NCI-H524 treated with DMSO at 0.1 percent for 48 hours (cell line): ENCODE measurements at places on chromosomes 7 and 10.

GRCh38 chr10:15719049-15719898 is 448 bp downstream of the ITGA8 start:
- DNase-seq: no peak

DNA sequence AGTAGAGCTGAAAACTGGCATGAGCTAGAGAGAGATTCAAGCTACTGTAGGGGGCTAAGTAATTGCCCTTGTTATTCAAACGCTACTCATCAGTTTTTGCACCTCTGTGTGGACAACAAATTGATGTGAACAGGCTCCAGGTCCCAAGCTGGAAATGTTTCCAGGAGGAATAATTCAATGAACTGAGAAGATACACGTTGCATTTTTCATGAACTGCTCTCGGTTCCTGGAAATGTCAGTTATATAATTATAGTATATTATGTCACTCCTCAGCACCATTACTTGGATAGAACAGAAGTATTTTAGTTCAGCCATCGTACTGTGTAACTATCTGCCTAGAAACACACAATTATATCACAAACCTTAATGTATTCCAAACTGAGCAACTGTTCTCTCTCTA is 65.9 kb upstream of the A1CF start:
- no peak for DNase-seq

- DNase-seq: peak; percentile 13
These were observed 12.3 kb downstream of the CNPY1 start for GRCh38 chr7:155533827-155534690.

GRCh38 chr10:100392686-100393003 is 45.6 kb downstream of the SCD start:
- DNase-seq: no peak

- DNase-seq: no peak
These were observed 854 bp downstream of the CTBP2 start for GRCh38 chr10:125159486-125159931.

DNA sequence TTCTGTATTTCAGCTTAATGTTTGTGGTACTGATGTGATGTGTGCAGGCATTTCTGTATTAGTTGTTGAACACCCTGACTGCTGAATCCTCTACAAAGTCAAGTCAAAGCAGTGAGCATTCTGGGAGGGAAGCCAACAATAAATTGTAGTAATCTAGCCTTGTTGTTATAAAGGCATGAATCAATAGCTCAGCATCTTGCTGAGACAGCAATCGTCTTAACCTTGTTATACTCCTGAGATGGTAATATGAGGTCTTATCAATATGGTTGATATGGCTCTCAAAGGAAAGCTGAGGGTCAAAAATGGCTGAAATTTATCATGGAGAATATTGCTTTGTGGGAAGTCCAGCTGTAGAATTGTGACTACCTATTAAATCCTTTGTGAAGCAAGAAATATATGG is 299.4 kb downstream of the DNAJB9 start:
- DNase-seq: no peak

- DNase-seq: no peak
These were observed 93.5 kb downstream of the NRP1 start for GRCh38 chr10:33240931-33241330.

GRCh38 chr7:107778283-107778682 is 24.7 kb downstream of the SLC26A3 start:
- no peak for DNase-seq

DNA sequence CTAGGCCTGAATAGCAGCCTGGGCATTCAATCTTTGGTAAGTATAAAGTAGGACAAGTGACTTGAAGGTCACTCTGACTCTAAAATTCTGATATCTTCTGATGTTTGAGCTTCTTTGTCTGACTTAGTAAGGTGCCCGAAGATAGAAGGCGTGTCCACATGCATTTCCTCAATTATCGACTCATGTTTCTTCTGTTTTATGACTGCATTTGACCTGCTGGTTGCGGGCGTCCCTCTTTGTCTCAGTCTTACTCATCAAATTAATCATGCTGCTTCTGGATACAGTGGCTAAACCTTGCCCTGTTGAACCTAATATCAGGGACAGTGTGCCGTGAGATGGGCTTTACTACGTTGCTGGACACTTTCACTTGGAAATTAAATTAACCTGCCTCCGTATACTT is 534.1 kb downstream of the SDK1 start:
- no peak for DNase-seq

DNA sequence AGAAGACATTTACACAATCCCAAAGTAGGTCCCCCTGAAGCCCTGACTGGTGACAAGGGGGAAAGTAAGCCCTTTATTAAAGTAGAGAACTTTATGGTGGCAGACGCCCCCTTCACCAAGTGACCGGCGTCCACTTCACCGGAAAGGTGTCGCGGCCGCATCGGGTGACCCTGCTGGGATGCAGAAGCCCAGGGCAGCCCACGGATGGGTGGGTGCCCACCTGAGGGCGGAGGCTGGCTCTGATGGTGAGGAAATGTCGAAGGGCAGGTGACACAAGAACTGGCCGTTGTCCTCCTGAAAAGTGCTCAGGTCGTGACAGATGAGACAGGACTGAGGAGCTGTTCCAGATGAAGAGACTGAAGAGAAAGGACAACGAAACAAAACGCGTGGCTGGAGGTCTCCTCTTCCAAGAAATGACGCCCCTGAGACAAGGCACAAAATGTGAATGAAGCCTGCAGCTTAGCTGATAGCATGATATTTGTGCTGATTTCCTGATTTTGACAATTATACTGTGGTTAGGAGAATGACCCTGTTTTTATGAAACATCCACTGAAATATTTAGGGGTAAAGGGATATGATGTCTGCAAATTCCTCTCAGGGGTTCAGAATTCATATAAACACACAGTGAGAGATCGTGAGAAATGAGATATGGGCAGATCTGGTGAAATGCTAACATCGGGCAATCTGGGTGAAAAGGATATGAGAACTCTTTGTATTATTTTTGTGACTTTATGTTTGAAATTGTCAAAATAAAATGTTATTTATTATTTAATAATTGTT is 123.9 kb downstream of the PRKAG2 start:
- DNase-seq: no peak

DNA sequence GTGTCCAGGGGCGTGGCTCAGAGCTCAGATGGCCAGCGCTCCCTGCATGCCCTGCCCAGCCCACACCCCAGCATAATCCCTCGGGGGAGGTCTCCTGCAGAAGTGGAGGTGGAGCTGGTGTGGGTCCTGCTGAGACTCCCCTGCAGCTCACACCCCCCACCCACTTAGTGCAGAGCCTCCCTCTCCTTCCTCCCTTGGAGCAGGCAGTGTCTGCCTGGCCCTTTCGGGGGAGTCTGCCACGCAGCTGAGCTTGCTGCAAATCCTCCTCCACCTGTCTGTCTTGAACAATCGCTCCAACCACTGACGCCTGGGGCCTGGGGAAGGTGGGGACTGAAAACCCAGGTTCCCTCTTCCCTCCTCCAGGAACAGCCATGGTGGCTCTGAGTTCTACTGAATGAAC is 219.7 kb upstream of the PPP2R2D start:
- DNase-seq: no peak

- no peak for DNase-seq
These were observed 218.5 kb upstream of the TMEM196 start for GRCh38 chr7:19991936-19992335.

DNA sequence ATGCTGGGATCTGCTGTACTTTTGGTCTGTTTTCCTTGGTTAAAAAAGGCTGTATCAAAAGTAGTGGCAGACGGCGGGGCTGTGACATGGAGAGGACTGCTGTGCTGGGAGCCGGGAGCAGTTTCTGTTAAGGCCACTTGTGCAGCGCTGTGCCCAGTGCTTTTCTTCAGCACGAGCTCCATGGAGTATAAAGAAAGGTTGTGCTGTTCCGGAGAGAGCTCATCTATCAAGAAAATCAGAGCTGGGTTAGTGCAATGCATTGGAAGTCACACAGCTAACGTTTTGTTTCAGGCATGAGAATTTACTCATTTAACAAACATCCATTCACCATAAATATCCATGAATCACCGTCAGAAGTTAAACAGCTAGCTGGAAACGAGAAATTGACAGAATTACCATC is 62.0 kb downstream of the KIAA1549 start:
- no peak for DNase-seq

- no peak for DNase-seq
These were observed 14.0 kb downstream of the SCRN1 start for GRCh38 chr7:29975561-29975960.

GRCh38 chr7:99270702-99271101 is 1.9 kb upstream of the MYH16 start:
- DNase-seq: no peak

GRCh38 chr7:153858355-153858754 is 193.8 kb upstream of the DPP6 start:
- DNase-seq: no peak

DNA sequence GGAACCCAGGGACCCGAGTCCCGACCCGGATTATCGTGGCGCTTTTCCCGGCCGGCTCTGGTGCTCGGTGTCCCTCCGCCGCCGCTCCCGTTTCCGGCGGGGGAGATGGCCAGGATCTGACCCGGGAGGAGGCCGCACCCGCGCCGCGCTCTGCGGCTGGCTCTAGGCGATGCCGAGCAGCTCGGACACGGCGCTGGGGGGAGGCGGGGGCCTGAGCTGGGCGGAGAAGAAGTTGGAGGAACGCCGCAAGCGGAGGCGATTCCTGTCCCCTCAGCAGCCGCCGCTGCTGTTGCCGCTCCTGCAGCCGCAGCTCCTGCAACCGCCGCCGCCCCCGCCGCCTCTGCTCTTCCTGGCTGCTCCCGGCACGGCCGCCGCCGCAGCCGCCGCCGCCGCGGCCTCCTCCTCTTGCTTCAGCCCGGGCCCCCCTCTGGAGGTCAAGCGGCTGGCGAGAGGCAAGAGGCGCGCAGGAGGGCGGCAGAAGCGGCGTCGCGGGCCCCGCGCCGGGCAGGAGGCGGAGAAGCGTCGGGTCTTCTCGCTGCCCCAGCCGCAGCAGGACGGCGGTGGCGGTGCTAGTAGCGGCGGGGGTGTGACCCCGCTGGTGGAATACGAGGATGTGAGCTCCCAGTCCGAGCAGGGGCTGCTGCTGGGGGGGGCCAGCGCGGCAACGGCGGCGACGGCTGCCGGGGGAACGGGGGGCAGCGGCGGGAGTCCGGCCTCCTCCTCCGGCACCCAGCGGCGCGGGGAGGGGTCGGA is 593 bp downstream of the CDK13 start:
- no peak for DNase-seq

DNA sequence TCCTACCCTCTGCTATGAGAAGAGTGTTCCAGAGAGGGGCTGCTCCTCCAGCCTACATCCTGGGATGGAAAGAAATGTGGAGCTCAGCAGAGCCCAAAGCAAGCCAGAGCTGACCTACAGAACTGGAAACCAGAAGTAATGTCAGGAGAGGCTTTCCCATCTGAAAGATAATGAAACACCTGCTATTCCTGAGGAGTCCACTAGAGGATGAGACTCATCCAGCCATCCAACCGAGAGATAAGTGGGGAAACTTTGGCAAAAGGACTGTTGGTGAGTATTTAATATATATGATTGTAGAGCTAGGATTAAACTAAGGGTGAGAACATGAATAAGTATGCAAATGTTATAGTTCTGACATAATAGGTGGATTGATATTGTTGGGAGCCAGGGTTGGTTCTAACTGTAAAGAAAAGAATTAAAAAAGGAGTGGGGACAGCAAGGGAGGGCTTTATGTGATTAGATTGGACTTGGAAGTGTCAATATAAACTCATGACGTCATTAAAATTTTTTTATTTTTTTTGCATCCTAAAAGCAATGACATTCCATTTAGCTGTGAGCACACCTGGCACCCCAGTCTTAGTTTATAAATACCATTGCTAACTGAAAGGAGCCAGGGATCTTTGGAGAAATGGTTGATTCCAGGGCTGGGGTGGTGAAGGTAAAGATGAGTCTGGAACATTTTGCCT is 312.8 kb upstream of the NFE2L3 start:
- no peak for DNase-seq

GRCh38 chr7:22156205-22156604 is 200.7 kb downstream of the RAPGEF5 start:
- DNase-seq: no peak

GRCh38 chr7:8442051-8442813 is 8.8 kb downstream of the NXPH1 start:
- no peak for DNase-seq

DNA sequence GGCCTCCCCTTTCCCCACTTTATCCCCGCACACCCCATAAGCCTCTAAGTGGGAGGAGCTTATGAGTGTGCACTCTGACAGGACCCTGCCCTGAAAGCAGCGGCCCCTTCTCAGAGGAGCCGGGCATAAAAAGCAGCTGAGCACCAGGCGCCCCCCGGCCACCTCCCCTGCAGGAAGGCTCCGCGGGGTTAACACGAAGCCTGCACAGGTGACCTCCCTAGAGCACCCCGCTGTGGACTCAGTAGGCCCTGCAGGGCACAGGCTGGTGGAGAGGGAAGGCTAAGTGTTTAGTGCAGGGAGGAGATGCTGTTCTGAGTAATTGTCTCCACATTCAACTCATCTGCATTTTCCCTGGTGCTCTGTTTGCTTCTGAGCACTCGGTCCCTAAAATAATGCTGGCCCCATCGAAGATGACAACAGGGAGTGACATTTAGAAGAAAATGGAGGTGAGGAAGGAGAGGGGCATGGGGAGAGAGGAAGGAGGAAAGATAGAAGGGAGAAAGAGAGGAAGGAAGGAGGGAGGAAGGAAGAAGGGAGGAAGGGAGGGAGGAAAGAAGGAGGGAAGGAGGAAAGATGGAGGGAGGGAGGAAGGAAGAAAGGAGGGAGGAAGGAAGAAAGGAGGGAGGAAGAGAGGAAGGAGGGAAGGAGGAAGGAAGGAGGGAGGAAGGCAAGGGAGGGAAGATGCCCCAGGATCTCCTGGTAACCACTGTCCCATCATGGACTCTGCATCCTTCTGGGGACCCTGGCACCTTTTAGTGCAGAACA is 25.4 kb upstream of the CNPY1 start:
- DNase-seq: no peak

DNA sequence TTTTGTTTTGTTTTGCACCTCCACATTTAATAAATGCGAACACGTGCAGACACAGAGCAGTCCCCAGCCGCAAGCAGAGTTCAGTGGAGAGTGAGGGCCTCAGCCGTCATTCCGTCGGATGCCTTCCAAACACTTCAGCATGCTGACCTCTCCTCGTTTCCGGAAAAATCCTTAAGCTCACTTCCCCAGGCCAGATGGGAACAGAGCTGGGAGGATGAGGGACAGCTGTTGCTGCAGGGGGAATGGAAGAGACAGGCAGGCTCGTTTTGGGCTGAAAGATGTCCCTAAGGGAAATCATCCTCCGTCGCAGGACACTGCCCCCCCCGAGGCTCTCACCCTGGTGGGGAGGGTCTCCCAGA is 17.2 kb upstream of the FGFR2 start:
- DNase-seq: no peak

DNA sequence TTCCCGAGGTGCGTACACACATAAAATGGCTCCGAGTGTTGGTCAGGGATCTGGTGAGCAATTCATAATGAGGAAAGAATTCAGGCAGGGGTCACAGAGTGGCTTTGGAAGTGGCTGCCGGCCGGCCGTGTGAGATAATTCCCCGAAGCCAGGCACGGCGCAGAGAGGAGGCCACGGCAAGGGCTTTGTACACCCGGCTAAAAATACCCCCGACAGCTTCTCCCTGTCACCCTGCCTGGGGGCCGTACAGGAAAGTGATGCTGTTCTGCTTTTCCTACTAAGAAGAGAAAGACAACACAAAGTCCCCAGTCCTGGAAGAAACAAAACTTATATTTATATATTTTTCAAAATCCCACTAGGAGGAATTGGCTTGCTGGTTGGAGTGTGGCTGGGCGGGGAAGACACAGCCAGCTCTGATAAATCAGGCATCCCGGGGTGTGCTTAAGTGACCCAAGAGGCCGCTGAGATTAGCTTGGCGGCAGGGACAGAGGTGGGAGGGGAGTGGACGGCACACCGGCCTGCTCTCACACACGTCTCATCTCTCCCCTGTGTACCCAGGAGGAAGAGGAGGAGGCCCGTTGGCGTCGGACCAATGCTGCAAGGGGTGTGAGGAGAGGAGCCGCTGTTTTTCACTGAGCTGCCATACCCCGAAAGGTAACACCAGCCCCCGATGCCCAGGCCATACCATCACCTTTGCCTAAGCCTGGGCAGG is 70.5 kb downstream of the ZMIZ1 start:
- DNase-seq: no peak
